GM20000 (cell line): ENCODE measurements at places on chromosomes 12 and 14.

DNA sequence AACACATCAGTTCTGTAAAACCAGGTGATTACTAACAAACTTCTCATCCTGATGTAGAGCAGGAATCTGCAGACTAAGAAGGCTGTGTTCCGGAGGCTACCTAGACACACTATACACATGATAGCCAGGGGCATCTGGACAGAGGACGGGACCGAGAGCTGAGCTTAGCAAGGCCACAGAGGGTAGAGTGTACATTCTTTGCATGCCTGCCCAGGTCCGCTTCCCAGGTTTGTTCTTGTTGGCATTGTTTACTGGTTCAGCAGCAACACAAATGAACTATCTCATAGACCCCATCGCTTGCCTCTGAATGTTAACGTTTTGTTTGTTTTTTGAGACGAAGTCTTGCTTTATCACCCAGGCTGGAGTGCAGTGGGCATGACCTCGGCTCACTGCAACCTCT is 17.7 kb upstream of the TEAD4 start:
- no peak for DNase-seq

GRCh38 chr12:26149968-26150500 is 25.2 kb upstream of the BHLHE41 start:
- DNase-seq: no peak

GRCh38 chr14:100721568-100721967 is 5.1 kb upstream of the DLK1 start:
- no peak for DNase-seq

DNA sequence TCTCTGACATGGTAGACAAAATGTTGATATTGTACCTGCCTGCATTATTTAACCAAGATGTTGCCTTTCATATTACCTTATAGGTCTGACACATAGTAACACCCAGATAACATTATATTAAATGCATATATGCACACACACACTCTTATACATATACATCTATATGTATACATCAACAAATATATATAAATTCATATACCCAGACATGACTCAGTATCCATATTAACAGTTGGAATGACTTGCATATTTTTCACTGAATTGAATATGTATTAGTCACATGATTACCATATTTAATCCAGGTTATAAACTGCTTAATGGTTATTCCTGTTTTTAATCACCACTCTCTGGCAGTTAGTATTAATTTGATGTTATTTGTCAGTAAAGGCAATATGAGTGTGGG is 85.2 kb downstream of the PAX9 start:
- DNase-seq: no peak

DNA sequence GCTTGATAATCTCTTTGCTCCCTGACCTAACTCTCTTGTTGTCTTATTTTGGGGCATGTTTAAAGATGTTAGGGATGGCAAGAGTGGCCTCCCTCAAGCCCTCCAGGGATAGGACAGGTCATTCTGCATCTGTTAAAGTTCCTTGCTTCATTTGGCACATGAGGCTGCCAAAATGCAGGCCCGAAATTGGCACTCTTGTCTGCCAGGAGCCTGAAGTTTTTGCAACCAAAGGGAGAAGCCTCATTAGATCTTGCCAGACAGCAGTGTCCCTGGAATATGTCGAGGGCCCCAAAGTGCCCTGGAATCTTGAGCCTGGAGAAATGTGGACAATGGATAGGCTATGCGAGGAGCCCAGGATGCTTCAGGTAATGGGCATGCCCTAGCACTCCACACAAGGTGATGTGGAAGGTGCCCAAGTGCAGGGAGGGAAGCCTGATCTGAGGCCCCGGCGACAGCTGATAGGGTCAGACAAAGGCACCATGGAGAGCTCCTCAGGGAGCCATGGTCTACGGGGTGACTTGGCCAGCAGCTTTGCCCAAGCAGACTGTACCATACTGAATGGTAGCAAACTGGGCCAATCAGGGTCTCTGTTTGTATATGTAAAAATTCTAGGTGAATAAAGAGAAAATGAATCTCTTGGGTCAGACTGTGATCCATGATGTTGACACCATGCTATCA is 173.0 kb upstream of the WSCD2 start:
- no peak for DNase-seq

DNA sequence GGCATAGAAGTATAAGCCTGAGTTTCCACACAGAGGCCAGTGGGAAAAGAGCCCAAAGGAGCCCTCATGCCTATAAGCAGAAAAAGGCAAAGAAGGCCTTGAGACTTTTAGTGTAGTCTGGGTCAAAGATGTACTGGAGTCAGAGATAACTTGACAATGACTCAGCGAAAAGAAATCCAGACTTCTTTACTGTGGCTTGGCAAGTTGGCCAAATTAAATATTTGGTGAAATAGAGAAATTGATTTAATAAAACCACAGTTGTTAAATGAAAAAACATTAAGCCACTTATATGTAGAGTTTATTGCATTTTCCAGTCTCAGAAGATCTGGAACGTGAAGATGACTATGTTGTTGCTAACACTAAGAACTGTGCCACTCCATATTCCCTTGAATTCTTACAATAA is 105.1 kb downstream of the TMTC3 start:
- no peak for DNase-seq
